Fibroblast of villous mesenchyme (primary cell): ENCODE measurements at places on chromosomes 5 and 9. TPM values are rescaled to one million over a fixed set of nuclear protein-coding genes. Genes with fewer than 3 reads are reported as not detected.

DNA sequence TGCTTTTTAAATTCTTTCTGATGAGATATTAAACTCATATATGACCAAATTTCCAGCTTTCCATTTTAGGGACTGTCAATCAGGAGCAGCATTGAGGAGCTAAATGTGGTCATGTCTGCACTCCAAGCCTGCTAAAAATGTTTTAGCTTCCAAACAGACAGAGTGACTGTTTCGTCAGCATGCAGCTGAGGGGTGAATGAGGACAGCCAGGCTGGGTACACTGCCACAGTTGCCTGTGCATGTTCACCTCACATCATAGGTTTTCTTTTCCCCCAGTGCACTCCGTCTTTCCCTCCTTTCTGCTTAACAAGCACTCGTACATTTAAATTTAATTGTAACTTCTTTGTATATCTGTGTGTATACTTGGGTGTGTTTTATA, 138.1 kb downstream of the ARRDC3 start:
- DNase-seq: no peak

TAF11L5 gene
- total RNA-seq: not detected in 2 replicates

CDC20B gene
- total RNA-seq: not detected in 2 replicates

DNA sequence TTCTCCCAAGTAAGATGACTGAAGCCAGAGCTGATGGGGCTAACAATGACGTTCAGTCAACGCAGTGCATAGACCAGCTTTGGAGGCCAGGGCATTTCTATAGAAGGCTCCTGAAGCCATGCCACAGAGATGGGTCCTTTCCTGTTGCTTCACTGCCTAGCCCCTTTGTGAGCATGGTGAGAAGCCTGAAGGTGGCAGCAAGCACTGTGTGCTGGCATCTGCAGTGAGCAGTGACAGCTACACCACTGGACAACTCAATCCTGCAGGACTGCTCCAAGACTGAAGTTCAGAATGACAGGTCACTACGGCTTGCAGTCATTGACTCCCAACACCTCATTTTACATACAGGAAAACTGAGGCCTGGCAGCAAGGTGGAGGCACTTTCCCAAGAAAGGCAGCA, 229.0 kb downstream of the TSSK1B start:
- no peak for DNase-seq

DNA sequence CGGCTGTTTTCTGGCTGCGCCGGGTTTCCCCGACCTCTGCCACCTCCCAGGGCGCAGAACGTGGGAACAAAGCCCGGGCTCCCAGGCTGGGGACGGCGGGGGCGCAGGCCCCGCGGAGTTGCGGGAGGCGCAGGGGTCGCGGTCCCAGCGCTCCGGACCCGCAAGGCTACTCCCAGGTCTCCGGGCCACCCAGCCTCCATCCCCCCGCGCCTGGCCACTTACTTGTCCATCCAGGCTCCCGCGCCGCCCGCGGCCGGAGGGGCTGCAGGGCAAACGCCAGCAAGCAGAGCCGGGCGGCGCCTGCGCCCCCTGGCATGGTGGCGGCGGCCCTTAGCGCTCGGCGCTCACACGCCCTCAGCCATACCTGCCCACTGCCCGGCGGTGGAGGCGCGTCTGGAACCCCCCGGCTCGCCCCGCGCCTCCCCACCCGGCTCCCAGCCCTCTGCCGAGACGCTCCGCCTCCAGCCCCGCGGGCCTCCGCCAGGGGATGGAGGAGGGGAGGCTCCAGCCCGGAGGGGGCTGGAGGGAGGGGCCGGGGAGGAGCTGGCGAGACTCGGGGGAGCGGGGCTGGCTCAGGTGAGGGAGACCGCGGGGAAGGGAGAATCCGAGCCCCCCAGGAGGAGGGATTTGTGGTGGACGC, at the start of gene ADAM19:
TSS of gene ADAM19 (minus strand) at position 395 of the 640 bp plus-strand sequence. CDS start at position 316, 79 bp downstream.
- peak; percentile 53 for DNase-seq

DNA sequence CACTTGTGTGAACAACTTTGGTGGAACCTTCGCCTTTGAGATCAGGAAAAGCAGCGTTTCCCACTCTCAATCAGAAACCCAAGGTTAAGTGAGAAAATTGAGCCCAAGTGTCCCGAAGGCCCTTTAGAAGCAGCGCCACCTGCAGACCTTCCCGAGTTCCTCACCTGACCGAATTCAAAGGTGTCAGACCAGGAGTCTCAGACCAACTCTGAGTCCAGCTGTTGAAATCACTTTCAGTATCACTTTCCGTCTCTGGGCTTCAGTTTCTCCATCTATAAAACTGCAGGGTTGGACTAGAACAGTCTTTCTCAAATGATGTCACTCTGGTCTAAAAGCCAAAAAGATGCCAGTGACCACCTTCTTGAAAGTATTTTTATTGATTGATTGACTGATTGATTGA, 31.7 kb upstream of the GRHPR start:
- DNase-seq: peak; percentile 15

STK32A gene
- total RNA-seq: 0.97 and 2.2 TPM in 2 replicates

DNA sequence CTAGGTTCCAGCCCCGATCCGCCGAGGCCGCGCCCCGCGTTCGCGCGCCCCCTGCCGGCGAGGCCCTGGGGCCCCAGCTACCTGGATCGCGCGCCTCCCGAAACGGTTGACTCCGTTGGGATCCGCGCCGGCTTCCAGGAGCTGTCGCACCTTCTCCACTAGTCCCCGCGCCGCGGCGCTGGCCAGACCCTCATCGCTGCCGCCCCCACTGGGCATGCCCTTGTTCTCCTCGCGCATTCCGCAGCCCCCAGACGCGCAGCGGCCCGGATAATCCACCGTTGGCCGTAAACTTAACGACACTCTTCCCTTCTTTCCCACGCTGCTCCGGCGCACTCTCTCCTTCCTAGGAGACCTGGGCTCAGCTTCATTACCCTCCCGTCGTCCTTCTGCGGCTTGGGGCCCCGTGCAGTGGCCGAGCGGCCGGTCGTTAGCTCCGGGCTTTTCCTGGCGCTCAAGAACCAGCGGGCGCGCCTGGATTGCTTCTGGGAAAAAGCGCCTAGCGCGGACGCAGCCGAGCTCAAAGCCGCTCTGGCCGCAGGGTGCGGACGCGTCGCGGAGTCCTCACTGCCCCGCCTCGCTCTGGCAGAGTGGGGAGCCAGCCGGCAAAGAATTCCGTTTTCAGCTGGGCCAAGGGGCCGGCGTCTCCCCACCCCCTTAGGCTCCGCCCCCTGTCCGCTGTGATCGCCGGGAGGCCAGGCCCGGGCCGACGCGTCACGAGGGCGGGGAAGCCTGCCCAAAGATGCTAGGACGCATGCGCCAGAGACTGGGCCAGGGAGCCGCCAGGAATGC, at the start of gene CDKN2B:
TSS of gene CDKN2B (minus strand) at position 589 of the 789 bp plus-strand sequence. CDS start at position 237, 352 bp downstream.
- peak; percentile 97 for DNase-seq

LCN15 gene
- total RNA-seq: not detected in 2 replicates

FBXL7 gene
- total RNA-seq: 10.6 and 11.2 TPM in 2 replicates

- no peak for DNase-seq
These were observed 41.6 kb downstream of the USP20 start for GRCh38 chr9:129876815-129877214.

DNA sequence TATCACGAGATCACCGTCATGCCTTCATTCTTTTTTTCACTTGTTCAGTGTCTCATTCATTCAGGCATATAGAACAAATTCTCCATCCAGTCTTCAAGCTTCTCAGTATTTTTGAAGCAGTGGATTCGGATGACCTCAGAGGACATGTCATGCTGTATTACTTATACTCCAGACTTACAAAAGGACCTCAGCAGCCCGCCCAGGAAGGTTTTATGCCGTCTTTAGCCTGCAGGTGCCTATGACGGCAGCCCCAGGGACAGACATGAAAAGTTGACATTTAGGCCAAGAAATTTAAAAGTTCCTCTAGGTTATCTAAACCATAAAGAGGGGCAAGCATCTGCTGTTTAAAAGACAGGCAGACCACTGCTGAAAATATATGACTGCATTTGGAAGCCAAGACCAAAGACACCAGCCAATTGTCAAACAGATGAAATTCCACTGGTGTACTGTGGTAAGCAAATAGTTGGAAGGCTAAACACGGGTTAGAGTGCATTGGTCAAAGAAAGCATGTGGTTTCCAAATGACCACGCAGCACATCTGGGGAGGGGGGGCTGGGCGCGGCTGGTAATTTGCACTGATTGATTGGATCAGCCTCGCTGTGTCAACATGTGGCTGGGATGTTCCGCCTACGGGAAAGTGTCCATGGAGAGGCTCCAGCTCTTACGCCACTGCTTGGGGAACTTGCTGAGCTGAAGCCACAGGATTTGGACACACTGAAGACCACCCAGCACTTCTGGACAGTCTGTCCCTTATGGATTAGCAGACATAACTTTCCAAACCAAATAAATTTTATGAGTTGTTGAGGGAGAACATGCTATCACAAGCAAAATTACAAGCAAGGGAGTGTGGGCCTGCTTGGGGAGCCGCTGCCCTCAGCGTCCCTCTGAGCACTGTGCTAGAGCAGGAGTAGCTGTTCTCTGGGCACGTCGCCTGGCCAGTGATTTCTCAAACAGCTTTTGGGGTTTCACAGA, 173.6 kb downstream of the FANCC start:
- DNase-seq: peak; percentile 100

- no peak for DNase-seq
These were observed 18.8 kb downstream of the ADAM19 start for GRCh38 chr5:157556615-157557418.

FBP2 gene
- total RNA-seq: not detected in 2 replicates

GRCh38 chr9:94806307-94806893, 79.9 kb downstream of the AOPEP start:
- no peak for DNase-seq

GRCh38 chr5:14261235-14261634, 118.1 kb downstream of the TRIO start:
- peak; percentile 44 for DNase-seq

- DNase-seq: no peak
These were observed 13.5 kb upstream of the SLC28A3 start for GRCh38 chr9:84354035-84354434.

FCN2 gene
- not detected in 2 replicates for total RNA-seq

SV2C gene
- total RNA-seq: not detected in 2 replicates

TEX48 gene
- not detected in 2 replicates for total RNA-seq
